ENCODE measurements at places on chromosomes 2 and 18.

DNA sequence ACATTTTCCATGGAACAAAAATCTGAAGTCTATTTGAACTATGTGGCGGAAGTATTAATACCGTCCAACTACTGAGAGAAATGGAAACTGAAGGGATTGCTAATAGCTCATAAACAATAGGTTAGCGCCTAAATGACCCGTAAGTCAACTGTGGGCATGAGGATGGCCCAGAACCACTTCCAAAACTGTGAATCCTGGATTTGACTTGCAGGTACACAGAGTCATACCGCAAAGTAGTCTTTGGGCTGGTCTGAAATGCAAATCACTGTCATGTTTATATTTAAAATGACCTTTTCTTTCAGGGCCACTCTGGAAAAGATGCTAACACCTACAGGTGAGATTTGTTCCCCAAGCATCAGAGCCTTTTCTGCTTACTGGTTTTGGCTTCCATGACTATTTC lies 50.6 kb downstream of the STAT4 start:
- no peak for DNase-seq

GRCh38 chr2:15926252-15926651 lies 14.1 kb upstream of the MYCN start:
- DNase-seq, result no peak

GRCh38 chr2:42171396-42171980 lies 2.3 kb downstream of the EML4 start:
- DNase-seq, result no peak

DNA sequence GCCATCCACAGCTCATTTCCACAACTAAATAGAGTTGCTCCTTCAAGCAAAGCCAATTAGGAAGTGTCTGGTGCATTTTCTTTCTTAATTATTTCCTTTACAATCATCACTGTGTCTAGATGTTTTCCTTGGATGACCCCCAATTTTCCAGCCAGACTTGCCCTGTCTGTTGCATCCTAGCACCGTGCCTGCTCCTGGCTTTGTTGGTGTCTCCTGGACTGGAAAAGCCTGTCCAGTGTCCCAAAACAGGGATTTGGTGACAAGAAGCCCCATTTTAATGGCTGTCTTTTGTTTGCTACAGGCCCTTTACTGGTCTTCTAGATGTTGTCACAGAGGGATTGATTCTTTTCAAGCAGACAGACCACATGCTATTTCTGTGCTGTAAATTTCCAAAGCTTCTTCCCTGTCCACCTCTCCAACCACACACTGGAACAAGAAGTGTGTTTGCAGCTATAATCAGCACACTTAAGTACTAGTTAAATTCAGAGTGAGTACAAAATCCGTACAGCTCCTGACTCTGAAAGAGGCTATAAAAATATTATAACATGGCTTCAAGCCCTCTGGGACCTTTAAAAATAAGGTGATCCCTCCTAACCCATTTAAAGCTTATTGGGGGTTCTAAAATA lies 38.4 kb downstream of the RNF144A start:
- DNase-seq, result no peak

GRCh38 chr2:71457923-71458322 lies 4.6 kb downstream of the DYSF start:
- DNase-seq, result no peak

GRCh38 chr18:78792094-78792493 lies 187.5 kb upstream of the SALL3 start:
- no peak for DNase-seq

DNA sequence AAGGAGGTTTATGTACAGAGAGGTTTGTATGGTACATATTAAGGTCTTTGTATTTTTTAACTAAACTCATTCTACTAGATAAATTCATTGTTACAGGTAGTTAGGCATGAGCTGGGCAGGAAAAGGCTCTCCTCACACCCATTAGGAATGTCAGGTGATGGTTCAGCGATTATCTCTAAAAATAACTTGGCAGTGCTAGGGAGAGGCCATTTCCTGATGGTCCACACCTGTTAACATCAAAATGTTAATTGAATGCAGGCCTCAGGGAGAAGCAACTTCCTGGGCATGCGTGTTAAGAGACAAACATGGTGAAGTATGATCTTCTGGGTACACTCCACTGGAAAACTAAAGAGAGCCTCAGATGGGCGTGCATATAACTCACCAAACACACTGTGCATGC lies 73.6 kb downstream of the ARL6IP6 start:
- DNase-seq, result no peak

- DNase-seq, result no peak
Observed at GRCh38 chr2:159449504-159450124, 163.1 kb upstream of the WDSUB1 start.

- no peak for DNase-seq
Observed at GRCh38 chr18:51337406-51337805, 139.9 kb upstream of the MEX3C start.

GRCh38 chr2:161766334-161766733 lies 142.1 kb downstream of the SLC4A10 start:
- no peak for DNase-seq

DNA sequence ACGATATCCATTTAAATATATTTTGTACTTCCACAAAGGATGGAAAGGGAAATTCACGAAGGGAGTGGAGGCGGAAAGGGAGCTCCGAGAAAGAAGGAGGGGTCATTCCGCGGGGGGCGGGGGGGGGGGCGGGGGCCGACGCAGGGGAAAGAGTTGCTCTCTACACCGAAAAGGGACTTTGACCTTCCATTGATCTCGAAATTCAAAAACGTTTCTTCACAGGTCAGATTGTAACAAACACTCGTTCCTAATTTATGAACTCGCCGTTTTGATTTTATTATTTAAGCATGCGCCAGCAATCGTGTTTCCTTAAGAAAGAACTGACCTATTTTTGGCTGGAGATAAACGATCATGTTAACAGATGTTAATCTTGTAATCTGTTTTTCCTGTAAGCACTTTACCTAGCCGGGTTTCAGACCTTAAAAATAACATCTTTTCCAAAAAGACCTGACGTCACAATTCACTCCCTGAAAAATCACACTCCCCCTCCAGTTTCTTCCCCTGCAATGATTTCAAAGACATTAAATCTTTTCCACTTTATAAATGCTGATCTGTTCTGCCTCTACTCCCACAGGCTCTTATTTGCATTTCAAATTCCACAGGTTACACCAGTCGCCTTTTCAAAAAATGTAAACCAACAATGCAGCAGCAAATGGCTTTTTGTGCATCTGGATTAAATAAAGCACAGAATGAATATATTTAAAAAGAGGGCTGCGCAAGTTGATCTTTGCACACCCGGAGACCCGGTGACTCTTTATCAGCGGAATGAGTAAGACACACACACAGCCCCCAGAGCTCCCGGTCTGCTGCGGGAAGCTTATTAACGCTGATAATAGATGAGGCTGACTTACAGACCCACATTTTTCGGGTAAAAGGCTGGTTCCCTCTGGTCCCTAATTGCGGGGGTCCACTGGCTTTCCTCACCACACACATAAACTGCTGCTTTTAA lies 1.6 kb downstream of the ZNF516 start:
- DNase-seq, result no peak

- DNase-seq, result peak; percentile 60
Observed at GRCh38 chr2:113240915-113241911, 37.5 kb downstream of the PAX8 start.

DNA sequence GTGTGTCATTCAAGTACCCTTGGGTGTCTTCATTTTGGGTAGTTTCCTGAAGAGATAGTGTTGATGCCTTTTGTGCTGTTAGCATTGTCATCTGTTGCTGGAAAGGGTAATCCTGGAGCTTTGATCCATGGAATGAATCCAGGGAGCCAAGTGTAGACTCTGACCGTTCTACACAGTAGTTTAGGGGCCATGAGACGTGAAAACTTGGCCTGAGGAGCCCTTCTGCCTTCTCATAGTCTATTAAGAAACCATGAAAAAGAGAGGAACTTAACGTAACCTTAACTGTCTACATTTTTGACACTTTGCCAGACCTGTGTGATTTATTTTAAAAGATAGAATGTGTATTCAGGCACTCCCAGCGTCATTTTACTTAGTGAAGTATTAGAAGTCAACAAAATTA lies 194.0 kb downstream of the BABAM2 start:
- DNase-seq, result no peak

- DNase-seq, result no peak
Observed at GRCh38 chr2:205914213-205915129, 171.5 kb downstream of the INO80D start.

DNA sequence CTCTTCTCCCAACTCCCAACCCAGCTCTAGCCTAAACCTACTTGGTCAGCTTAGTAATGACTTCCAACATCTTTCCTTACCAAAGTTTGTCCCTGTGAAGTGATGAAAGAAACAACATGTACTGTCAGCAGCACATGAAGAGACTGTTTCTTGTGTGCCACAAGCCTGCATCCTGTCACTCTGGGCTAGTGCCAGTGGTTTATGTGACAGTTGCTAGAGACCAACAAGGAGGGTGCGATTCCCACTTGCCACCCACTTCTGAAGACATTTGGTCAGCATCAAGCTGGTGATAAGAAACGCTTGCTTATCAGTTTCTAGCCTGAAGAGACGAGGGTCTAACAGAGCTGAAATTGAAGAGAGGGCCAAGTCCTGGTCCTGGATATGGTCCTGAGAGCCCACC lies 132.6 kb downstream of the COL4A4 start:
- no peak for DNase-seq

DNA sequence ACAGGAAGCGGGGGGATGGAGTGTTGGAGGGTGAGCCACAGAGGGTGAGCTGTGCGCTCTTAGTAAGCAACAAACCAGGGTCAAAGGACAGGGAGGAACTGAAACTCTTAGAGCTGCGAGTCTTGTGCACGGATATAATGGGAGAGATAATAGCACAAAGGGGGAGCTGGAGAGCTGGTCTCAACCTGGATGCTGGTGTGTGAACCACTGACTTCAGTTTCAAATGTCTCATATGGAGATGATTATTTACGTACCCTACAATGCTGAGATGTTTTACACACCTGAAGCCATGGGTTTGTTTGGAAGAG lies 35.9 kb downstream of the PTGR3 start:
- no peak for DNase-seq

GRCh38 chr2:146734821-146735190 lies 1110.0 kb upstream of the ACVR2A start:
- DNase-seq, result no peak

DNA sequence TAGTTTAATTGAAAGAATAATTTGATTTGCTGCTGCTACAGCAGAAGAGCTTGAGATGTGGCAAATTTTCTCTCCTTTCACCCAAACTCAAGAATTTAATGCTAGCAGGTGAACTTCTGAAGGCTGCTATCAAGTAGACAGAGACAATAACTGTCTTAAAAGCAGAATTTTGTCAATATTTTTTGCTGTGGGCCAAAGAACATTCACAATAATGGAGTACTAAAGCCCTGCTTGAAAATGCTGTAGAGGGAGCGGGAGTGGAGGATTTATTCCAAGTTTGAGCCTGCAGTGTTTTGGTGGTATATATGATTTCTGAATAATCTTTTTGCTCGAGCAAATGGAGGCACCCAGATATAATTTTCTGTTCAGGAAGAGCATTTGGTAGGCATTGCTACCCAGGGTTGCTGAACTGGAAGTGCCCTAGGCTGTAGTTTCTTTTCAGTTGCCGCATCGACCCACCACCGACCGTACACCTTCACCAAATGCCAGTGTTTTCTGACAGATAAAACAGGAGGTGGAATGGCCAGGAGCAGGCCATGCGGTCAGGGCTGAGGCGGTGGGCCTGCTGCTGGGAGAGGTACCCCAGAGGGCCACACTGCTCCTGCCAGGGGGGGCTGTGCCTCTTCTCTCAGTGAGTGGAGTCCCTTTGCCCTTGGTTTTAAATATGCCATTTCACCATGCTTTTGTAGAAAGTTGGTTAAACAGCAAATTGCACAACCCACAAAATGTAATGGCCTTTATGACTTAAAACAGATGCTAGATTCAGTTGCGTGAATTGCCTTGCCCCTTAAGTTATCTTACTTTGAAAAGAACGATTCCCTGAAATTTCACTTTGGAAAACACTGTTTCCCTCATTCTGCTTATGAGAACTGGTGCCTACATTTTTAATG lies 36.4 kb downstream of the TSHZ1 start:
- DNase-seq, result no peak

- no peak for DNase-seq
Observed at GRCh38 chr2:88032070-88032702, 15.8 kb upstream of the RNU2-63P start.

GRCh38 chr2:26430826-26431225 lies 29.1 kb downstream of the DRC1 start:
- no peak for DNase-seq

DNA sequence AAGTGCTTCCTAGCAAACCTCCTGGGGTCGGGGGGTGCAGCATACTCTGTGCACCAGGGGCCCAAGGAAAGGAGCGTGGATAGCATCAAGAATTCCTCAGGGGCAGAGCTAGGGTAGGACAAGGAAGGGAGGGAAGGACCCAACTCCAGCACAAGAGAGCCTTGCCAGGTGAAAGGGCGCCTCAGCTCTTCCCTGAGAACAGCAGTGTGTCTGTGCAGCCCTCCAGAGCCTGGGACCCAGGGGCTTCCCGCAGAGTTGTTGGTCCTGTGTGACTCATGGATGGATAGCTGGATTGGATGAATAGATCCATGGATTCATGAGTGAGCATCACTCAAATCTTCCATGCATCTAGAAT lies 175.4 kb downstream of the SMAD2 start:
- no peak for DNase-seq

DNA sequence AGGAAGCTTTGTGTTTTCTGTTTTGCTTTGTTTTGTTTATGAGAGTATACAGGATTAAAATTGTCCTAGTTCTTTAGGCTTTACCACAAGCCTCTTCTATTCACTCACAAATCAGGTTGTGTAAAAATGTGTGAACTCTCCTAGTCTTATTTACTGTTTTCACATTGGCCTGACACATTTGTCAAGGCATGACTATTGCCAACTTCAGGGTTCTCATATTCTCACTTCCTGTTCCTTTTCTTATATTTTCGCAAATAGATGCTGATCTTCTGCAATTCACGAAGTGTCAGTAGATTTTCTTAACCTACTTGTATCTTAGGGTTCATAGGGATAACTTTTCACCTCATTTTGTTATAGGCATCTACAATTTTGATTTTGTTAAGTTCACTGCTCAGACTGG lies 67.1 kb downstream of the CCDC102B start:
- no peak for DNase-seq

GRCh38 chr2:29987146-29987545 lies 65.8 kb upstream of the ALK start:
- DNase-seq, result no peak

DNA sequence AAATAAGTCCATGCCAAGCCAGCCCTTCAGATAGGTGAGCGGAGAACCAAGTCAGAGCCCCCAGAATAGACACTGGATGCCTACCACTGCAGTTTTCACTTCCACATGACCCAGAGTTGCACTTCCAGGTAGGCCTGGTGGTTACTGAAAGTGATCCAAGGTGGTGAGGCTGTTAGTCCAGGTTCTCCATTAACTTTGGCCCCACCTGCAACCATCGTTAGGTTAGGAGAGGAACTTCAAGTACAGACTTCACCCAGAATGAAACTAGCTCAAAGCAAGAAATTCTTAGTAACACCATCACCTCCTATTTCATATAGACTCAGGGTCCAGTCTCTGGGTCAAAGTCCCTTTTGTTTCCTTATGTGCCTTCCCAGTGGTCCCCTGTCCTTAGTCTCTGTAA lies 293.1 kb upstream of the ID2 start:
- DNase-seq, result no peak

Data from tibial nerve (tissue), 4 donors.